ENCODE measurements at places on chromosomes 1 and 21. TPM values are rescaled to one million over a fixed set of nuclear protein-coding genes. Genes with fewer than 3 reads are reported as not detected.

- peaks cover 10% of the 10 kb centered on the region for H3K4me1 ChIP-seq
- no peak overlapping the region for H3K27ac ChIP-seq
- no peak for DNase-seq
- H3K27me3 ChIP-seq, result no peaks in the 10 kb centered on the region
These were observed 63.2 kb upstream of the ADAM30 start for GRCh38 chr1:119959268-119960220.

GRCh38 chr1:84012018-84012417 is 13.1 kb upstream of the TTLL7 start:
- no peak overlapping the region for H3K27ac ChIP-seq
- no peak overlapping the region for H3K4me3 ChIP-seq
- no peak for DNase-seq
- H3K27me3 ChIP-seq, result no peaks in the 10 kb centered on the region
- H3K4me1 ChIP-seq, result no peaks in the 10 kb centered on the region

- no peak overlapping the region for H3K4me3 ChIP-seq
- no peaks in the 10 kb centered on the region for H3K4me1 ChIP-seq
- H3K27me3 ChIP-seq, result no peaks in the 10 kb centered on the region
- H3K36me3 ChIP-seq, result no peaks in the 10 kb centered on the region
- DNase-seq, result no peak
These were observed 51.9 kb downstream of the RPRD2 start for GRCh38 chr1:150415800-150416199.

DNA sequence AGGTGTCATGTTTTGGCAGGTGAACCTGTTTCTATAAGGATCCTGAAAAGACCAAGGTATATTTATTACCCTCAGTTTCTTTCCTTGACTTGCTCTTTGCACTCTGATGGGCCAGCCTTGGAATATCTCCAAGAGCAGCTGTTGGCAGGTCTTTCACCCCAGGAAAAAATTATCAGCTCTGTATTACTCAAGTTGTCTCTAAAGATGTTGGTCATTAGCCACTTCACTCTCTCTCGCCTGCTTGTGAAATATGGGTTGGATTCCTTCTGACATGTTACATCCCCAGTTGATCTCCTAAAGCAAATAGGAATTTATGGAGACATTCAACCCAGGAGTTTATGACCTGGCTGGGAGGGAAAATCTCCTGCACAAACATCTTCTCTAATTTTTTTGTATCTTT is 85.9 kb downstream of the KCNJ15 start:
- no peak overlapping the region for H3K4me3 ChIP-seq
- DNase-seq, result no peak
- H3K4me1 ChIP-seq, result no peaks in the 10 kb centered on the region
- H3K27me3 ChIP-seq, result peaks cover 2% of the 10 kb centered on the region

- H3K4me1 ChIP-seq, result no peaks in the 10 kb centered on the region
- DNase-seq, result no peak
- no peak overlapping the region for H3K27ac ChIP-seq
- H3K4me3 ChIP-seq, result no peak overlapping the region
- no peaks in the 10 kb centered on the region for H3K27me3 ChIP-seq
These were observed 199.4 kb upstream of the COL11A1 start for GRCh38 chr1:103307751-103308150.

DNA sequence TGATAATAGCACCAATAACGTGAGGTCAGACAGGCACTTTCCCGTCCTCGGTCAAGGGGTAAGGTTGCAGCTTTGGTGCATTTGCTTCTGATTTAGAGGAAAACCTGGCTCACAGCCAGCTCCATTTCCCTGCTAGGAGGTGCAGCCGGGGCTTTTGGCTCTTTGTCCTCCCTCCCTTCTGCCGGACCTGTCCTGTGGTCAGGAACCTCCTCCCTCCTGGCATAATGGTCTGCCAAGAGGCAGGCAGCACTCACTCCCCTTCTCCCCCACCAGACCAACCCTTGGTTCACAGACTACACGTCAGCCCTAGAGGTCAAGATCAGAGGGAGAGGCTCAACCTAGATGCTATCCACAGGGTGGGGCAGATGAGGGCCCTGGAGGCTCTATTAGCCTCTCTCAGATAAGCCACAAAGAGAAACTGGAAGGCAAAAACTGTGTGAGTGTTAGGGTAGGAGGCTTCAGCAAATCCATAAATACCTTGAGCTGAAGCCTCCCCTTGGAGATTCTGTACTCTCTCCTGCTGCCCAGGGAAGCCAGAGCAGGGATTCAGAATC is 64.8 kb downstream of the PLXNA2 start:
- no peak overlapping the region for H3K27ac ChIP-seq
- no peak overlapping the region for H3K4me3 ChIP-seq
- no peak for DNase-seq
- peaks cover 38% of the 10 kb centered on the region for H3K4me1 ChIP-seq
- H3K27me3 ChIP-seq, result peaks cover under 1% of the 10 kb centered on the region
- H3K36me3 ChIP-seq, result no peaks in the 10 kb centered on the region

DNA sequence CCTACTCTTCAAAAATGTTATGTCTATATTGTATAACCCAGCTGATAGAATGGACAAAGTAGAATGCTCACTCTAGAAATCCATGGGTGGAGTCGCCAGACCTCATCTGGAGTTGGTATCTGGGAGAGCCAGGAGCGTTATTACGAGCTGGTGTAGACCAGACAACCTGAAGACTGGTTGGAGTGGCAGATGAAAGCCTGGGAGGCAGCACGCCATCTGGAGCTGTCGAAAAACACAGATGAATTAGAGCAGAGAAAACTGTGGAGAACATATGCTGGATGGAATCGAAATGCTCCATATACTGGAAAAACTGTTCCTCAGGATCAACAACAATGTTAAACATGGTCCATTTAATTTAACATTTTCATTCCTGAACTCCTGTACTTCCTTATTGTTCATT is 333.6 kb downstream of the KCTD3 start:
- H3K36me3 ChIP-seq, result peaks cover 8% of the 10 kb centered on the region
- peaks cover 49% of the 10 kb centered on the region for H3K4me1 ChIP-seq

- H3K27me3 ChIP-seq, result no peaks in the 10 kb centered on the region
- H3K4me3 ChIP-seq, result no peak overlapping the region
- no peaks in the 10 kb centered on the region for H3K36me3 ChIP-seq
These were observed 109.3 kb downstream of the NTNG1 start for GRCh38 chr1:107250169-107250568.

DNA sequence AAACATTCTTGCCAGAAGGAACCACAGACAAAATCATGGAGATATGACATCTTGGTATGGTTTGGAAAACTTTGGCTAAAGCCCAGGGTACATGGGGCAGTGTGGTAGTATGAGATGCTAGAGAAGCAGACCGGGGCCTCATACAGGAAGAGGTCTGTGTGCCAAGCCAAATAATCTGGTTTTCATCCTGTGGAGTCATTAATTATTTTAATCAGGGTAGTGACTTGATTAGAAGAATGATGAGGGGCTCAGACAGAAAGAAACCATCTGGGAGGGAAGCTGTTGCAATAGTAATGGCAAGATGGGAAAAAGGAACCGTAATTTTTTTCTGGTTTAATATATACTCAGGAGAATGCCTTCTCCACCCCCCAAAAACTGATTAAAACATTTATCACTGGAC is 318.0 kb downstream of the BRINP2 start:
- H3K27me3 ChIP-seq, result no peaks in the 10 kb centered on the region
- no peak overlapping the region for H3K4me3 ChIP-seq
- DNase-seq, result no peak
- H3K36me3 ChIP-seq, result no peaks in the 10 kb centered on the region
- H3K27ac ChIP-seq, result no peak overlapping the region

The INSRR gene
- total RNA-seq, result 6.9 TPM

The GUCA2A gene
- total RNA-seq, result not detected
